ENCODE measurements at places on chromosomes 5 and 9.
A peak's percentile ranks its signal among the peaks of the same experiment; 100 is the strongest.

GRCh38 chr5:55467862-55468551 is 66.8 kb downstream of the PLPP1 start:
- no peak for DNase-seq

- DNase-seq, result no peak
Observed at GRCh38 chr5:157732596-157733262, 1.5 kb downstream of the THG1L start.

- DNase-seq, result no peak
Observed at GRCh38 chr9:135338546-135338945, 141.0 kb upstream of the PPP1R26 start.

GRCh38 chr5:55989860-55990259 is 4.9 kb downstream of the IL6ST start:
- no peak for DNase-seq

DNA sequence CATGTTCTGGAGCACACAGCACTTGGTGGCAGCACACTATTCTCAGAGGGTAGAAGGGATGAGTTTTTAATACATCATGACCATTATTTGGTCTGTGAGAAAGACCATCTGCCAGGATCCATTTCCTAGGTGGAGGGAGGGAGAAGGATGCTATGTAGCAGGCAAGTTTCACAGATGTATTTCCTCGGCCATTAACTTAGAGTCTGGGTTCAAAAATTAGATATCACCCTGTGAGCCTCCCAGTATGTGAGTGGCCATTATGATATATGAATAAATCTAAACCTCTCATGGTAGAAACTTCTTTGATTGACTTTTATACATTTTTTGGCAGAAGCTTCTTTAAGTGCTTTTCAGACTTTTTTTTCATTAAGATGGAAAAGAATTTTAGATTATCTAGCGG is 133.9 kb downstream of the SREK1 start:
- no peak for DNase-seq

DNA sequence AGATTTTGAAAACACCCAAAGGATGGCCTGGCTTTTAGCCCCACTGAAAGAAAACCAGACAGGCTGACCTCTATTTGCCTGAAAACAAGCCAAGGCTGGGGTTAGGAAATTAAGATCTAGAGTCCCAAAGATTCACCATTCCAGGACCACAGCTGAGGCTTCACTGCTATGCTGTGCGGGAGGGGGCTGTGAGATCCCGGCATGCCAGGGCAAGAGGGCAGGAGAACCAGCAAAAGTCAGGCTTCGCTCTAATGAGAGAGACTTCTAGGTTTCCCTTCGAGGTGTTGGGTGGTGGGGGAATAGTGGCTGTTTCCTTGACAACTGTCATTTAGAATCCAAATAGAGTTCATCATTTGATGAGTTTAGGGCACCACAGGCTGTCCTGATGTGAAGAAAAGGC is 152.9 kb upstream of the NFIB start:
- no peak for DNase-seq

DNA sequence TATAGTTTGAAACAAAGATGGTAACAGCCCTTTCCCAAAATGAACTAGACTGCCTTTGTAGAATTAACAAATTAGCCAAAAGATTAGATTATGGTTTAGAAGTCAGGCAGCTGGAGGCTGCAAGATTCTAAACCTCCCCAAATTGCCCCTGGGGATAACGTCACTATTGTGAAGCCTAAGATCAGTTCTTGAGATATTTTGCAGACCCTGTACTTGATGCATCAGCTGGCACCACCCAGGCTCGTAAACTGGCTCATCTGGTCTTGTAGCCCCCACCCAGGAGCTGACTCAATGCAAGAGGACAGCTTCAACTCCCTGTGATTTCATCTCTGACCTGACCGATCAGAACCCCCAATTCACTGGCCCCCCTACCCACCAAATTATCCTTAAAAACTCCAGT is 4.2 kb upstream of the SOWAHA start:
- DNase-seq, result no peak

DNA sequence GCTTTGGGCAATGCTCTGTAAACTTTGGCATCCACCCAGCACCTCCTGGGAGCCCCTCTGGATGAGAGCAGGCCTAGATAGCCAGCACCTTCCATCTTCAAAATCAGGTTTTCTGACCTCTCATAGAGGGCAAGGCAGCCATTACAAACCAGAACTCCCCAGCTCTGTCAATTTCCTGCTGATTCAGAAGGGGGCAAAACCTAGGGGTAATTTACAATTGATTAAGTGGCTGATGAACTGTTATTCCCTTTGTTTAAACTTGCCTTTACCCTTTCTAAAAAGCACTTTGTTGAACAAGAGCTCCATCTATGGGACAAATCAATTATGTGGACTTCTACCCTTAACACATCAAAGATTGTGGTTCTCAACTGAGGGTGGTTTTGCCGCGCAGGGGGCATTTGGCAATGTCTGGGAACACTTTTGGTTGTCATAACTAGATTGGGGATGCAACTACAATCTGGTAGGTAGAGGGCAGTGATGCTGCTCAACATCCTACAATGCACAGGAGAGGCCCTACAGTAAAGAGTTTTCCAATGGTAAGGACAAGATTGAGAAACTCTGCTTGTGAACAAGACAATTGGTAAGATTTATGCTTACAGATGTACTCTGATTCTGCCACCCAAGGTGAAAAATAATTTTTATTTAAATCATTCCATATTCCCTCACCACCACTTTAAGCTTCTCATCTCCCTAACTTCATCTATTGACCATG is 184.1 kb downstream of the MARCHF11 start:
- DNase-seq, result no peak

GRCh38 chr9:6899274-6899673 is 141.5 kb downstream of the KDM4C start:
- no peak for DNase-seq

DNA sequence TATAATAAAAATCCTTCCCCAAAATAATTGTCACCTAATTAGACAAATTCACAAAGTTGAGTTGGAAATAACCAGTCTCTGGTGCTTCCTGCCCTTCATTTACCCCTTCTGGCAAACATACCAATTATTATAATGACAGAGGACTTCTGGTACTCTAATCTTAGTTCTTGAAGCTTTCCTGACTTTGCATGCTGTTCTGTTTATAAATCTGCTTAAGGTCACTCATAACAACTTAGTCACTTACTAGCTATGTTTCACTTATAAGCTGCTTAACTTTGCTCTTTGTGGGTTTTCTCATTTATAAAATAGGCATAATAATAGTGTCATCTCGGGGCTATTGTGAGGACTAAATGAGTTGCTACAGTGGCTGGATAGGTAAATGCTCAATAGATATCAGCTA is 446.5 kb downstream of the EFNA5 start:
- DNase-seq, result no peak

- DNase-seq, result no peak
Observed at GRCh38 chr9:134212809-134213507, 48.6 kb upstream of the RNU6ATAC start.

DNA sequence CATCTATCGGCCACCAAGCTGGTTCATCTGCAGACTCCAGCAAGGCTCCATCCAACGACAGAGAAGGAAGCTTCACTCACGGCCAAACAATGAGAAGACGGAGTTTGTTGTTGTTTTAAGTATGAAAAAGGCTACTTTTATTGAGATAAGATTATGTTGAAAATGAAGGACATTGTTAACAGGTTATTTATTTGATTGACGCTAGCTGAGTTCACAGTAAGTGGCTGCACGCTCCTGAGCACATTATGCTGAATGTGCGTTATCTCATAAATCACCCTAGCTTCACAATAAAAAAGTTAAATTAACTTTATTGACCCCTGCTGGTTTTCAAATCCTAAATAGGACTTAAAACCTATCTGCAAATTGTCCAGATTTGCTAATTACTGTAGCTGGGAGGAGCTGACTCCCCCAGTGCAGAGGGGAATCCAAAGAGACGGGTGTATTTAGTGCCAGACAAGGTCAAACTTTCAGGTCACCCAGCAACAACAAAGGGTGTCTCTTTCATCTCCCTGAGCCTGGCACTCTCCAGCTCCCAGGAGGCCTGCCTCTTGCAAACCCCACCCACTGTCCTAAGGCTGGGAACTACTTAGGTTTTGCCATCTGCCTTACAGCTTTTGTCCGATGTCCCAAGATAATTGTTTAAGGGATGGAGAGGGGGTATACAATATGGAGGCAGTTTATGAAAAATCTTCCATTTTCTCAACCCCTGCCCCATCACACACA is 129.2 kb downstream of the ZDHHC21 start:
- DNase-seq, result peak; percentile 61

DNA sequence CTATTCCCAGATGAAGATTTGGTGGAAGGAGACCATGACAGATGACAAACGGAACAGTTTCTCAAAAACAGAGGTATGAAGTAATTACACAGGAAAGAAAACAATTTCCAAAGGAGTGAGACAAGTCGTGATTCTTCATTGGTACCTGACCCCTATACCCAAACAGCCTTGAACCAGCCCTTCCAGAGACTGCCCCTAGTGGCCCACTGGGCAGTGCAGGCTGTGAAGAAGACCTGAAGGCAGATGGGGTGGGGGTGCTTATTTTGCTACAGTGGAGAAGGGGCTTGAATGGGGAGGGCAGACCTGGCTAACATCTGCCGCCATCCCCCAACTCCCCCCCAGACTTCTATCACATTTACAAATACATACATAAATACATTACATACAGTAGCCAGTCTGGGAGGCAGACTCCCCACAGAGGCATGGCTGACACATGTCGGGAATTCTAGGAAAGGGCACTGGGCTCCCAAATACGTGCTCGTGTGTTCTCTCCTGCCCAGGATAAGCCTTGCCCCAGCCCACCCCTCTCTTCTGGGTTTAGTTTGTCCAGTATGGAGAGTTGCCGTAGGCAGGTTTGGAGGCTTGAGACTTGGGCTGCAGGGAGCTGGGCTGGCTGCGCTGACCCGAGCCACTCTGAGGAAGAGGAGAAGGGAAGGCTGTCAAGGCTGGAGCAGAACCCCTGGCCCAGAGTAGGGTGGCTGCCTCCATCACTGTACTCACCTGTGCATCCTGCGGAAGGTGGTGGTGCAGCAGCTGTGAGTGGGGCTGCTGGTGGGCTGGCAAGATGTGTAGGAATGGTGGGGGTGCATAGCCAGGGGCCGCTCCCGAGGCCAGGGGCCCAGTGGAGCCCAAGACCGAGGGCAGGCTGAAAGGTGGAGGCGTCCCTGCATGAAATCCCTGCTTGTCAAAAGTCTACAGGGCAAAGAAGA is 105.3 kb downstream of the UBE2R2 start:
- no peak for DNase-seq

DNA sequence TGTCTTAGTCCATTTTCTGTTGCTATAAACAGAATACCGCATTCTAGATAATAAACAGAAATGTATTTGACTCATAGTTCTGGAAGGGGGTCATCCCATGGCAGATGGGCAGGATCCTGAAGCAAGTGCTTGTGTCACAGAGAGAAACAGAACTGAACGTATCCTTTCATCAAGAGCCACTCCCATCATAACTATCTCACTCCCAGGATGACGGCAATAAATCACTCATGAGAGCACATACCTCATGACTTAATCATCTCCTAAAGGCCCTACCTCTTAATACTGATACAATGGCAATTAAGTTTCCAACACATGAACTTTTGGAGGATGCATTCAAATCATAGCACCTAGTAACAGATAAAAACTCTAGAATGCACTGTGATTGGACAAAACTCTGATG is 142.9 kb downstream of the CAMK4 start:
- no peak for DNase-seq

GRCh38 chr5:169944115-169944514 is 36.2 kb downstream of the INSYN2B start:
- DNase-seq, result no peak

- DNase-seq, result no peak
Observed at GRCh38 chr5:34447424-34447823, 208.7 kb upstream of the RAI14 start.

DNA sequence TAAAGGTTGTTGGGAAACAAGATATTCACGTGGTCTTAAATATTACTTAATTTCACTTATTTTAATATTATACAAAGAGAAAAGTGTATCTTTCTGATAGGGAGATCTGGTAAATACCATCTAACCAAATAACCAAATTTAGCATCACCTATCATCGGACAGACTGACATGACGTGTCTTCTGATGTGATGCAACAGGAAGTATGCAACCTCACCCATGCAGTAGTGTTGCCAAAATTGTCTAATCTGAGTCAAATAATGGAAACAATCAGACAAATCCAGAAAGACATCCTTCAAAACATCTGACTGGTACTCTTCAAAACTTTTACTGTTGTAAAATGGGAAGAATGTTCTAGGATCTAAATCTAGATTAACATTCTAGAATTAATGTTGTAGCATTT is 148.0 kb downstream of the FGF1 start:
- no peak for DNase-seq

- DNase-seq, result no peak
Observed at GRCh38 chr9:35712762-35713400, 19.1 kb downstream of the TLN1 start.

DNA sequence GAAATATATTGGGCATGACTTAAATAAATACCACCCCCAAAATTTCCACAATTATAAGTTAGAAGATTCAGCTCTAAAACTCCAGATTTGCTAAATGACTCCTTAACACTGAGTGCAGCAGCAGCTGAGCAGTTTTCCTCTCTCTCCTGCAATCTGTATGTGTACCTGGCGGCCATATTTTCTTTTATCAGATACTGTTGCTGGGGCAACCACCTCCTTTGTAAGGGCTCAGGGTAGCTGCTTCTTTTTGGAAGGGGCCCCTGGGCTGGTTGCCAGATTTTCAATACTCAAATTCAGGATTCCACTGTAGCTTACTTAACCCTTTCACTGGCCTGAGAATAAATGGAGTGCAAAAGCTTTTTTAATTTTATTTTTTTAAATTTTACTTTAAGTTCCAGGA is 197.0 kb downstream of the TAF11L14 start:
- DNase-seq, result peak; percentile 70

GRCh38 chr9:98383758-98384157 is 128.3 kb upstream of the TBC1D2 start:
- DNase-seq, result no peak

- DNase-seq, result no peak
Observed at GRCh38 chr9:96487029-96487396, 37.0 kb downstream of the HABP4 start.

GRCh38 chr5:169636477-169637084 is 494 bp upstream of the DOCK2 start:
- DNase-seq, result no peak

GRCh38 chr5:120007598-120007997 is 378.2 kb downstream of the FAM170A start:
- DNase-seq, result no peak

- DNase-seq, result no peak
Observed at GRCh38 chr9:136568288-136569081, 22.6 kb upstream of the NOTCH1 start.

DNA sequence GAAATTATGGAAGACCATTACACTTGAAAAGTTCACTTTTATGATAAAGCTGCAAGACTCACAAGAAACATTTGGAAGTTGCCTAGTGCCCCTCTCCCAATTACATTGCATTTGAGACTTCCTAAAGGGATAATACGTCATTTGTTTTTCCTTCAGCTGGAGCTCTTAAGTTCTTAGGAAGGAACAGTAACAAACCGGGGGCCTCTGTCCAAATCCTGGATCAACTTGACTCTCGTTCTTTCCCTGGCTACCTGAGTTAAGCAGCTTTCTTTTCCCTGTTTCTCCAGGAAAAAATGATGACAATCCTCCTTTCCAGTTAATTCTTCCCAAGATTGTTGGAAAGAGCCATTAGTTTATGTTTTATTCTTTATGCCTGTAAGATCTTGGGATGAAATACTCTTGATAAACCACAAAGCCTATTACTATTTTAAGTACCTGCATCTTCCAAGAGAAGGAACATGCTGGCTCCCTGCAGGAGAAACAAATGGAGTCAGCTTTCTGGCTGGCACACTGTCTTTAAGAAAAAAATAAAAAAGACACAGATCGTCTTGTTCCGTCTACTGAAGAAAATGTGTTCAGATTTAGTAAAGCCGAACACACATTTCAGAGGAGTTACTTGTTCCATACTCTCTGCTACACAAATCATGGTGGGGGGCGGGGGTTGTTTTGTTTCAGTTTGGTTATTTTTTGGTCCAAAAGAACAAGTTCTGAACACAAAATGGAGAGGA is 297.9 kb downstream of the EFNA5 start:
- DNase-seq, result no peak
